DMS53 (cell line): ENCODE measurements at places on chromosomes 16 and 17.

DNA sequence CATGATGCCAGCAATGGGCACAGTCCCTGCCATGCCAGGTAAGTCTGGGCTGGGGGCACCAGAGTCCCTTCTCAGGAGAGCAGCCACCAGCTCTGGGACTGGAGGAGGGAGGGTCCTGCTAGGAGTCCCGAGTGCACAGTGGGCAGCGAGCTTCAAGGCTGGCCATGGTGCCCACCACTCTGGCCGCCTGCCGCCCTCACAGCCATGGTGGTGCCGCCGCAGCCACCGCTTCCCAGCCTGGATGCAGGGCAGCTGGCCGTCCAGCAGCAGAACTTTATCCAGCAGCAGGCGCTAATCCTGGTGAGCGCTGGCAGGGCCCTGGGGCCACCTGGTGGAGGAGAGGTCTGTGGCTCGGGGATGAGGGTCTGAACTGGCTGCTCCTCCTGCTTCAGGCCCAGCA, 17.9 kb upstream of the SMIM5 start:
- DNase-seq, result peak; percentile 47

- no peak for DNase-seq
Observed at GRCh38 chr17:39107973-39108372, 43.5 kb downstream of the PLXDC1 start.

DNA sequence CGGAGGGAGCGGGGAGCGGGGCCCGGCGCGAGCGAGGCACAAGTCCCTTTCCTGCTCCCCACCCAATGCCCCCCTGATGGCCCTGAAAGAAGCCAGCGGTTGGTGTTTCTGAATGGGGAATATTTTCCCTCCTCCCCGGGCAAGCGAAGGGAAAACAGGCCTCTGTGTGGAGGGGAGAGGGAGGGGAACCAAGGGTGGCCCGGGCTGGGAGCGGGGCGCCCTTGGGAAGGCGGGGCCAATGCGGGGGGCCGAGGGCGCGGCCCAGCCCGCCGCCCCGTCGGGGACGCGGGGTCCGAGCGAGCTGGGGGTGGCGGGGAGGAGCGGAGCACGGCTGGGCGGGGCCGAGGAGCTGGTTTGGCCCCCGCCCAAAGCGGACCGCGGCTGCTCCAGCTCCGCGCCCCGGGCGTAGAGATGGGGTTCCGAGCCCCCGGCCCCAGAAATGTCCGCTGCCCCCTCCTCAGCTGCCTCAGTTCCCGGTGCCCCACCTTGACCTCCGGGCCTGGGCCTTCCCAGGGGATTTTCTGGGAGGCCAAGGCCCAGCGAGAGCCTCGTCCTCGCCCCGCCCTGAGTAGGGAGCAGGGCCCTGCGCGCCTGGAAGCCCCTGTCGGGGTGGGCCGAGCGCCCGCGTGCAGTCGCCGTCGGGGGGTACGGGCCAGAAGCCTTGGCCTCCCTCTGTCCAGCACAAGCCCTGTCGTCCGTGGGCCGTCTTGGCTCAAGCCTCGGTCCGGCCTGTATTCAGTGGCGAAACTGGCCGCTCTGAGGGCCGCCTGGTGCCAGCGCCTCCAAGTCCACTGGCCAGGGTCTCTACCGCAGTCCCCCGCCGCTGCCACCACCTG, 3.9 kb upstream of the HEXIM1 start:
- DNase-seq, result peak; percentile 69

DNA sequence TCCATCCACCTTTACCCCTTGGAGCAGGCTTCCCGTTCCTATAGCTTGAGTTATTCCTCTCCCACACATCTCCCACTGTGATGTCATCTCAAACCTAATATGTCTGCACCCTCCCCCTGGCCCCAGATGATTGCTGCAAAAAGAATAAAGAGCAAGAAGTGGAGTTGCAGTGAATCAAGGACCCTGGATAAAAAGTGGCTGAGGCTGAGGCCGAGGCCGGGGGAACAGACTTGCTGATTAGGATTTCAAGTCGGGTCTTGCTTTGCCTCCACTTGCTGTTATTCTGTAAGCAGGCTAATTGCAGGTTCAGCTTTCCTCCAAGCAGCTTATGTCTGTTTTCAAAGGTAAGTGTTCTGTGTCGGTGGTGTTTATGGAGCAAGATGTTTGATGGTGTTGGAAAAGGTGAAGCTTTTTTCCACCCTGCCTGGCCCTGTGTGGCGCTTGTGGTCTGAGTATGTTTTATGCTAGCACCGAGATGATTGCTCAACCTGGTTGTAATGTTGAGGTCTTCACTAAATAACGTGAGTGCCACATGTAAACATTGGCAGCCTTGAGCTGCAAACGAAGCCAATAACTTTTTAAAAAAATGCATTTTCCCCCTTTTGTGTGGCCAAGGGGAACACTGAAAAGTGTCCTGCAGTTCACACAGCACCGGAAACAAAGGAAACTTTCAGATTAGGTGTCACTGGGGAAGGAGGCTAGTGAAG, 15.4 kb downstream of the HS3ST3B1 start:
- DNase-seq, result no peak

DNA sequence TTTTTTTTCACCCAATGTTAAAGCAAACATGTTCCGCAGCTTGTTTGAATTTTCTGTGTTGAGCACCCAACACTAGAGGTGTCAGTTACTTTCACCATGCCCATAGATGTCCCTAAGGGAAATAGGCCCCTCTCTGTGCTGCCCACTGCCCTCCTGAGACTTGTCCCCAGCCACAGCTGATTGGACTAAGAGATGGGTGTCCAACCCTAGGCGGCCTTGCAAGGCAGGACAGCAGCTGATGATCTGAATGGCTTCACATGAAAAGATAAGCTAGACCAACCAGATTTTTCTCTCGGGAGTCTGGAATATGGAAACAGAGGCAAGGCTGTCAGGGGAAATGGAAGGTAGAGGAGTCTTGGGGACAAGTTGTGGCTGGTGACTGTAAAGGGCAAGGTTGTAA, 6.1 kb upstream of the CALB2 start:
- no peak for DNase-seq

DNA sequence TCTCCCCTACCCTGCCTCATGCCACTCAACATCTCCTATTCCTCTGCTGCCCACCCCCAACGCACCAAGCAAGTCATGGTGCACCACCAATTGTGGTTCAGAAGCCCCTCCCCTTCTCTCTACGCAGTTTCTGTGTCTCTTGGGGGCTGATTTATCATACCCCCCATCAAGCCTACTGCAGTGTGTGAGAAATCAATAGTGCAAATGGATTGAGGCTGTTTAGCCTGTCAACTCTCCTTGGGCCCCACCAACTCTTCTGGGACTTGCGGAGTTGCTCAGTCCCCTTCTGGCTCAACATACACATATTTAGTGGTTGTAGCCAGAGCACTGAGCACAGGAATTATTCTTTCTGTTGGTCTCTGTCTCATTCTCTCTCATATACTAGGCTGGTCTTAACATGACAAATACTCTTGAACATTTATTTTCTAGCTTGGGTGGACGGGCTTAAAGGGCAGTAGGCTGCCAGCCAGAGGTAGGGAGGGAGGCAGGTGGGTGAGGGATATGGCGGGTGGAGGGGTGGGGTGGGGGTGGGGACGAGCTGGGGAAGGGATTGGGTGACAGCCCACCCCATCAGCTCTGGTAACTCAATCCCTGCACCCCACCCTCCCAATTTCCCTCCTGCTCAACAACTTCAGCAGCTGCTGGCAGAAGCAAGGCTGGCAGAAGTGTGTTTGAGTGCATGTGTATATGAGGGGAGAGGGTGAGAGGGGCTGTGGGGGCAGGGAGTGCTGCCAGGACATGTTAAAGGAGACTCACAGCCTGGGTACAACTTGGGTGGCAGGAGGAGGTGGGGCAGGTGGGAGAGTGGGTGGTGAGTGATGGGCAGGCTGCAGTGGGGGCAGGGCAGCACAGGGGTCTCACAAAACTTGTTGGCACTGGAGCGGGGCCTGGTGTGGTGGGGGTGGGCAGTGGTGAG, 4.9 kb downstream of the RARA start:
- peak; percentile 41 for DNase-seq

- no peak for DNase-seq
Observed at GRCh38 chr17:20073055-20073979, 64.2 kb downstream of the SPECC1 start.
